Stimulated activated CD4-positive, alpha-beta T cell treated with anti-CD3 and anti-CD28 coated beads, Interleukin-1b, Interleukin-23, amount 100 ng/mL, for 1 hour (primary cell): ENCODE measurements at places on chromosomes 2 and 18.
A peak's percentile ranks its signal among the peaks of the same experiment; 100 is the strongest.

DNA sequence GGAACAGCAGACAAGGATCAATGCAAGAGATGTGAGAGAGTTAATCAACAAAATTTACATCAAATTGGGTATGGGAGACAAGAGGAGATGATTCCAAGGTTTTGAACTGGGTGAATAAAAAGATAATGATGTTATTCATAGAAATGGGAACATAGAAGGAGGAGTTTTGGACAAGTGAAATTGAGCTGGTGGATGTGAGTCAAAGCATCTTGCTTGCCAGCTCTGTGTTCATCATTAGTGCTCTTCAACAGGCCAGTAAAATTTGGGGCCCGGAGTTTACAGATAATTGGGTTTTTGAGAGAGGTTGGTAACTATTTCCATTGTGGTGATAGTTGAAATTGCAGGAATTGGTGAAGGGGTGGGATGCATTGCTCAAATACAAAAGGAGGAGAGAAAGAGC is 69.9 kb upstream of the CAVIN2 start:
- DNase-seq = no peak

DNA sequence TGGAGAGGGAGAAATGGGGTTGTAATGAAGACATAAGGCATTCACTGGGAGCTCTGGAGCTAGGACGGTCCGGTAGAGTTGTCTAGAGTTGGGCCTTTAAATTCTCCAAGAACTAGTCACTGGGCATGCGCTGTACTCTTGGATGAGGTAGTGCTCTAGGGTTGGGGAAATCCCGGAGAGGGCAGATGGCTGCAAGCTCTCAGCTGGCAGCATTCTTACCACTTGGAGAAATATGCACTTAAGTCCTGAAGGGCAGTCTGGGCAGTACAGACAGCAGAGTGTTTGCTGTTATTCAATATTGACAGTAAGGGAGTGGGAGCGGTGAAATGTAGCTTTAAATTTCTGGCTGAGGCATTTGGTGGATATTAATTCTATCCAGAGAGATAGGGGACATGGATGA is 214.6 kb downstream of the RDH14 start:
- no peak for DNase-seq

GRCh38 chr2:29492701-29493100 is 377.5 kb downstream of the CLIP4 start:
- no peak for DNase-seq

GRCh38 chr2:55157474-55157884 is 74.6 kb downstream of the CLHC1 start:
- DNase-seq = no peak

- DNase-seq = no peak
Observed at GRCh38 chr2:71018625-71019024, 24.0 kb upstream of the TEX261 start.

GRCh38 chr2:213678437-213679218 is 394.4 kb downstream of the SPAG16 start:
- DNase-seq = no peak

DNA sequence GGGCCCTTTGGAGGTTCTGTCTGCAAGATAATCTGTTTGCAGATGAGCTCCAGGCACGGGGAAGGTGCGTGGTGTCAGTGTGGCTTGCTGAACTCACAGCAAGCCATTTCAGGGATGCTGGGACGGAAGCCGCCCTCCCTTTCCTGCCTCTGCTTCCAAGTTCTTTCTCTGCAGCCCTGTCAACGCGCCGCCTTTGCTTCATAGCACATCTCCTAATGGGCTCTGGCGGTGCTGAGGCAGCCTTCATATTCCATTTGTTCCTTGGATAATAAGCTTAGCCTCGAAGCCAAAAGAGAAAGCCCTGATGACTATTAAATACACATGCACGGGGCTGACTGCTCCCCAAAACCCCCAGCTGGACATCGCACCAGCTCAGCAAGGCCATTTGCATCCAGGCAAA is 81.7 kb upstream of the TAF1B start:
- no peak for DNase-seq

GRCh38 chr2:233015019-233015645 is 2.1 kb upstream of the NGEF start:
- DNase-seq = no peak

DNA sequence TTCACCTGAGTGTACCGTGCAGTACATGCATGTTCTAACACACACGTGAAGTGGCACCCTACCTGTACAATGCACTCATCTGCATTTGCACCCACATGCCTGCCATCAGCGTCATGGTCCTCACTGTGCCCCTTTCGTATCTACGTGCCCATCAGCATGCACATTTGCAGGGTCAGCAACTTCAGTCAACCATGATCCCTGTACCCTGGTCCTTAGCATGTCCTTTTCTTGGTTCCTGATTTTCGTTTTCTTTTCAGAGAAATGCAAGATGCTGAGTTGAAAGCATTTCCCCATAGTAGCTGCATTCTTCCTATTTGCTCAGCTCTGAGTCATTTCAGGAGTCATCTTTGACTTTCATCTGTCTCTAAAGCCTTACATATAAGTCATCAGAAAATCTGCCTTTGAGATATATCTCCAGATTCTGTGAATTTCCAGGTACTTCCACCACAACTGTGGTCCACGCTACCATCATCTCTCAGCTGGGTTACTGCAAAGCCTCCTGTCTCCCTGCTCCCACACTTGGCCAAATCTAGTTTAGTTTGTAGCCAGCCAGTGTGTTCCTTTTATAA is 14.7 kb upstream of the PUM2 start:
- no peak for DNase-seq

DNA sequence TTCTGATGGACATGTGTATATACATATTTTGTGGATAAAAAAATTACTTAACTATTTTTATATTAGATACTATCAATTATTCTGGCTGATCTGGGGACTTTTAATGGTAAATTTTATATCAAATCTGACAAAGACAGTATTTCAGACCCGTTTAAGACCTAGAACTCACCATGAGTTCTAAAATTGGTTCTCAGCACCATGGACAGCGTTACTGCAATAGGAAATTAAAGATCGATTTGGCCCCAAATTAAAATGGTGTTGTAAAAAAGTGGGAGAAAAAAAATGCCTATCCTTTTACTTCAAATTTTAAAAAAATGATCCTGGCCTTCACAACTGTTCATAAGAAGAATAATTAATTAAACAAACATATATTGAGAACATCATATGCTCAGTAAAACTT is 919 bp upstream of the SCN2A start:
- no peak for DNase-seq

- DNase-seq = peak; percentile 22
Observed at GRCh38 chr2:32946314-32947075, at the start of gene LTBP1. LTBP1 (plus strand) TSS chr2:32946953; CDS start chr2:32947325, 372 bp downstream.

DNA sequence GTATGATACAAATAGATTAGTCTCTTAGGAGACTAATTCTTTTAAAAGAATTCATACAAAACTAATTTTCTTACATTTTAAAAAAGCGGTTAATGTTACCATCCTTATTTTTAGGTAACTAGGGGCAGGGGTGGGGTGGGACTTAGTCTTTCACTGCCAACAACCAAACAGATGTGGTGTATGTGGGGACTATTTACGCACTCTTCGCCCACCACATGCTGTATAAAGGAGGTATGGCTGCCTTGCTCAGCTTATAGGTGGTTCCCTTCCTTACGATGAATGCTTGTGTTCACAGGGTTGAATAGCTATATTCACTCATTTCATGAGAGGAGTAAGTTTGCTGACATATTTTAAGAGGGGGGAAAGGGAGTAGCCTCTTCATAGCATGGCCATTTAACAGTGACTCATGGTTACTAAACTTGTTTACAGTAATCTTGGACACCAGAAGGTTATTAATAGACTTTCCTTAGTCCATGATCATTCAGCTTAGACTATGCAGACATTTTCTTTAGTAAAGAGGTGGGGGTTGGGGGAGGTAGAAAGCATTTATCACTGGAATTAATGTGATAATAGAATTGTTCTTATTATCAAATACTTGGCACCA is 61.8 kb downstream of the CAB39 start:
- DNase-seq = no peak

DNA sequence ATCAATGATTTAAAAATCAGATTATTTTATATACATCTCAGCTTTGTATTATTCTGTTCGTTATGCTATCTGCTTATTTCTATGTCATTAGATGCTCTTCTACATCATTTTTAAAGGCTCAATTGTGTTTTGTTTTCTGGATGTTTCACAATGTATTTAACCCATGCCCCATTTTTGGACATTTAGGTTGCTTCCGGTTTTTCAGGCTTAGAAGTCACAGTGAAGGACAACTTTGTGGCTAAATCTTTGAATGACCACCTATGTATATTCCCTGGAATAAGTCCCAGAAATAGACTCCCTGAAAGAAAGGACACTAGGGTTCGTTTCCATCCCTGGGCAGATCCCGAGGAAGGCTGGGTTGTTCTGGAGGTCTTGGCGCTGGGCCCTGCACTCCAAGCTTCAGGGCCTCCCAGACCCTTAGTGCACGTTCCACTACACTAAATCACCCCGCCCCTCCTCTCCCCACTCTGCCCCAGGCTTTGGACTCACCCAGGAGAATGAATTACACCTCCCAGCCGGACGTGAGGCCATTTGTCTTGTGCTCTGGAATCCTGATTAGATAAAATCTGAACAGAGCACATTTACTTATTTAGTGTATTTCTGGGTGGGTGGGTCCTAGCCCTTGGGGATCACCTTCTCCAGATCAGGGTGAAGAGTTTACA is 188.2 kb downstream of the ZFP36L2 start:
- DNase-seq = no peak

- DNase-seq = no peak
Observed at GRCh38 chr18:7642331-7642890, 75.3 kb downstream of the PTPRM start.

DNA sequence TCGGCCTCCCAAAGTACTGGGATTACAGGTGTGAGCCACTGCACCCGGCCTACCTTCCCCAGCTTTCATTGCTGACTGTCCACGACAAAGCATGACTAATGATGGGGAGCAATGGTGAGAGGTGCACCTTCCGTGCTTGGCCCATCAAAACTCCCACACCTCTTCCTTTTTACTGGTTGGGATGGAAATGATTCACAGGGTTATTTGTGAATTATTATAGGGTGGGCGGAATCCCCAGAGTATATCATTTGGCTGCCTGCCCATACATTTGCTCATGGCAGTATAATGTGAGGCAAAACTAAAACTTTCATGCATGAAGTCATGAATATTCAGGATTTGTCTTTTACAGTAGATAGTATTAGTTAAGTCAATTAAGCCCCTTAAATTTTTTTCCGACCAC is 334.2 kb upstream of the NETO1 start:
- no peak for DNase-seq

GRCh38 chr2:119012345-119013301 is 70.6 kb downstream of the MARCO start:
- no peak for DNase-seq

GRCh38 chr2:37671816-37672103 is 318 bp upstream of the CDC42EP3 start:
- DNase-seq = no peak

- DNase-seq = no peak
Observed at GRCh38 chr2:233012301-233012971, 620 bp downstream of the NGEF start.

GRCh38 chr2:11711354-11711716 is 35.1 kb upstream of the LPIN1 start:
- DNase-seq = no peak

GRCh38 chr18:3704556-3705344 is 254.8 kb downstream of the TGIF1 start:
- DNase-seq = no peak

GRCh38 chr2:137118140-137118539 is 352.8 kb downstream of the THSD7B start:
- no peak for DNase-seq

- no peak for DNase-seq
Observed at GRCh38 chr18:31294199-31294747, 23.7 kb upstream of the DSG1 start.

GRCh38 chr2:207852791-207853190 is 83.1 kb upstream of the FZD5 start:
- DNase-seq = no peak

DNA sequence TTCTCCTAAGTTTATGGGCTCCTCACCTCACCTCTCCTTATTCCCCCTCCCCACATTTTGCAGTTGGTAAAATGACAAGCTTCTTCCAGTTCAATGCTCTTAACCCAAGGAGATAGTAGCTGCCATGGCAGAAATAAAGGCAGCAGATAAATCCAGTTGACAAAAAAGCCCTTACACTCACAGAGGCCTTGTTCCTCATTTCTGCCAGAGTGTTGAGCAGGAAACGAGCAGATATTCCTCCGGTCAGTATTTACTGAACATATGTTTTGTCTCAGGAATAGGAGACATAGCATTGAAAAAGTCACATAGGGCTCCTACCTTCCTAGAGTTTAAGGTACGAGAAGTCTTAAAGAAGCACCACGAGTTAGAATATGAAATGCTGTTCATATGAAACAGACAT is 493.7 kb upstream of the TNP1 start:
- DNase-seq = no peak

- no peak for DNase-seq
Observed at GRCh38 chr2:105099153-105099552, 61.3 kb downstream of the MRPS9 start.
